ENCODE measurements at places on chromosomes 5 and 9.
A peak's percentile ranks its signal among the peaks of the same experiment; 100 is the strongest.

GRCh38 chr5:45774528-45774927 is 78.3 kb upstream of the HCN1 start:
- DNase-seq: peak; percentile 1

GRCh38 chr5:128328446-128328845 is 209.6 kb downstream of the FBN2 start:
- DNase-seq: no peak

- DNase-seq: peak; percentile 35
Measured at GRCh38 chr5:133797167-133797566, 171.3 kb downstream of the C5orf15 start.

- DNase-seq: no peak
Measured at GRCh38 chr5:132262882-132263547, 5.5 kb downstream of the PDLIM4 start.

DNA sequence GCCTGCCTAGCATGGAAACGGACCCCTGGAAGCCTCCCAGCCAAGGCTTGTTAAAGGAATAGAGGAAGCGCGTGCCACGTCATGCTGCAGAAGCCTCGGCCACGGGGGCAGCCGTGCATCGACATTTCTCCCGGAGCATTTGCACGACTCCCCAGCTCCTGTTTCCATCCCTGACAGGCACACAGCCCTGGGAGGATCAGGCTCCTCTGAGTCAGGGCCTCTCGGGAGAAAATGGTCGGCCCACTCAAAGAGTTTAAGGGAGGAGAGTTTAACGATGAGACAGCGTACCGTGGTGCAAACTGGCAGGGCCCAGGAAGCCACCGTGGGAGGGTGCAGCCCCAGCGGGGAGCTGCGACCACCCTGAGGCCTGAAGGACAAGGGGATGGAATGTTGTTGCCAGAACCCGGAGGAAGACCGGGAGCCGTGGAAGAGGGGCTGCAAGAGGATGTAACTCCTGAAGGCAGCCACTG is 213.6 kb downstream of the PAX5 start:
- DNase-seq: no peak

DNA sequence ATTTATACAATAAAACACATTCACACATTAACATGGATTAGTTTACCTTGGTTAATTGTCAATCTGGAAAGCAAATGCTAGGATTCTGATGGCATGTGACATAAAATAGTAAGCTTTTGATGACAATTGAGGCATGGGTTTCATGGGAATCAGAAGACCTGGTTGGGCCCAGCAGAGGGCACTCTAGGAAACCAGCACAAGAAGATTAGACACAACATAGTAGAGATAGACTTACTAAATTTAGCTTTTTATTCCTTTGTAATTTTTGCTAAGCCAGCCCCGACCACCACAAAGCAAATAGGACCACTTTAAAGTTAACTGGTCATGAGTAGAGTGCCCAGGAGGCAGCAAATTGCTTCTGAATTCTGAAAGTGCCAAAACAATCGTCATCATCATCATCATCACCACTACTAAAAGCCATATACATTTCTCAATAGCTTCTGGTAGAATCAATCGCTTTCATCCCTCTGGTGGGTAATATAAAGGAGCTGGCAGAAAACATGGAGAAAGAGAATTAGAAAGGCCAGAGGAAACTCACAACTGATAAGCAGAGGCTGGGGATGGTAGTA is 163.2 kb downstream of the ARRDC3 start:
- peak; percentile 67 for DNase-seq

DNA sequence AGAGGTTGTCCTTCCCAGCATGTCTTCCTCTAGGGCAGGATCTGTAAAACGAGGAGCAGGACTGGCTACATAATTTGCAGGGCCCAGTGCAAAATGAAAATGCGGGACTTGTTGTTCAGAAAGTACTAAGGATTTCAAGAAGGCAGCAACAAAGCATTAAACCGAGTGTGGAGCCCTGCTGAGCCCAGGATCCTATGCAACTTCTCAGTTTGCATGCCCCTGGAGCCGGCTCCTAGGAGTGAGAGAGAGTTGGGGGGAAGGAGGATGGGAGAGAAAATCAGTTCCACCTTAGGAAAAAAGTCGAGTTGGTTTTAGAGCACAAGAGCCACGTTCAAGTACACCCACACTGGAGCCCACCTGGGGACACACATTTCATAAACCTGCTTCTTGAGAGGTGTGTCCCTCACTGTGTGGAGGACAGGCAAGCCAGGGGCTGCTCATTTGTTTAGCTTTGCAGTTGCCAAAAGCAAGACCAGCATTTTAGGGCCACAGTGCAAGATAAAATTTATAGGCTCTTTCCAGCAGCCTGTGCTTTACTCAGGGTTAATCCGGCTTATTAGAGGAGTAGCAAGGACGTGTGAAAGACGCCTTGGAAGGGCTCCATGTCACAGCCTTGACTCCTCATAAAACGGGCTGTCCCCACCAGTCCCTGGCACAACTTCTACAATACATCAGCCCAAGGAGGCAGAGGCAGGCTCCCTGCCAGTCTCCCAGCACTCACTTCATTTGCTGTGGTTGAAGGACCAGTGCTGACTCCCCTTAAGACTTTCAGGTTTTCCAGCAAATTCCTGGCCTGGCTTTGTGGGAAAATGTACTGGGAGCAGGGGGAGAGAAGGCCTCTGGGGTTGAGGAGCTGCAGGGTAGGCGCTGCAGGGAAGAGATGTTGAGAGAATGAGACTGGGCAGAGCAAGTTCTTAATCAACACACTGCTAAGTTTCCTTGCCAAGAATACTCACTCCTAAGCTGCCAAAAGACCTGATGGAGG is 159.7 kb upstream of the SEMA6A start:
- DNase-seq: no peak

DNA sequence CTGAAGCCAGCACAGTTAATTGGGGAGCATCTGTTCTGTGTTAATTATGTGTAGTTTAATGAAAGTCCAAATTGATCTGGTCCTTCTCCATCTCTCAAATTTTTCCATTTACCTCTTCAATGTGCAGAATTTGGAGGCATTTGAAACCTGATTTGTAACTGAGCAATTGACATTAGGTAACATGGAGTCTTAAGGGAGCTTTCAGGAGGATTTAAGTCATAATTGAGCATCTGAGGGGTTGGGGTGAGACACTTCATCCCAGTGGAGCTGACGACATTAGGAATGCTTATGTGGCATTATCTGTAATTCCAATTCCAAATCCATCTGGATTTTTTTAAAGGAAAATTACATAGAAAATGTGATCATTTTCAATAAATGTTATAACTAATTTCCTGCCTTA is 1015.9 kb downstream of the TLE1 start:
- no peak for DNase-seq

DNA sequence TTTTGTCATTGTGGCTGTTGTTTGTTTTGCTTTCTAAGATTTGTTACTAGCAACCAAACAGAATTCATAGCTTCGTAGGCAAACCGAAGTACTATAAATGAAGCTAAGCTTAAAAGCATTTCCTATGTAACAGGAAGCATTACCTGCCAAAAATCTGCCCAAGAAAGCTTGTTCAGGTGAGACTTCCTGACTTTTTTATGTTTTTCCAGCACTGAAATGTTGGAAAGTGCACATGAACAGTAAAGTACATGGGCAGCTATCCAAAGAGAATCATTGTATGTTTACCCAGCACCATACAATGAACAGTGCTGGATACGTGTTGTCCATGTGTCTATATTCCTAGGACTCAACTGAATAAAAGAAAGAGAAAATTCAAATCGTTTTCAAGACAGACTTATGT is 247.1 kb downstream of the NFIB start:
- no peak for DNase-seq

DNA sequence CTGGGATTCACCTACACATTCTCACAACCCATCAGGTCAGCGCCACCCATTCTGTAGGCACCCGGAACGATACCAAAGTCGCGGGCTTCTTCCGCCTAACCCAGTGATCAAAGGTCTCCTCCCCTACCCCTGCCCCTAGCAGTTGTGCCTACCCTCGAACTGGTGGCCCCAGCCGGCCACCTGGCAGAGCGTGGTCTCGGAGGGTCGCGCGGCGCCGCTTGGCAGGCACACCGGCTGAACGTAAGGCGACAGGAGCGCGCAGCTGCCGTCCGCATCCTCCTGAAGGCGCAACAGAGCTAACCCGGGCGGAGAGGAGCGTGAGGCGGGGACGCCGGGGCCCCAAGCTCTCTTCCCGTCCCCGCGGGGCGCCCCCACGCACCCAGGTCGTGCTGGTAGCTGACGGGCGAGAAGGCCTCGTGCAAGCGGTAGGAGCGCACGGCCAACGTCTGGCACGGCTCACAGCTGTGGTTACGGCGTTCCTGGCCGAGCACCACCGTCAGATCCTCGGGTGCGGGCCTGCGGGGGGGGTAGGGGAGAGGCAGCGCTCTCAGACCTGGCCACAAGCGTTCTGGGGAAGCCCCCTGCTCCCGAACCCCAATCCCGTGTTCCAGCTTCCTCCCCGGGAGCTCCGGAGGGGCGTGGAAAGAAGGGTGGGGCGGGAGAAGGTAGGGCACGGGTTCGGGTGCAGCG is 2.8 kb upstream of the PFN3 start:
- peak; percentile 40 for DNase-seq

GRCh38 chr5:58462623-58463230 is 2.8 kb upstream of the PLK2 start:
- peak; percentile 82 for DNase-seq

- DNase-seq: no peak
Measured at GRCh38 chr5:115490596-115490995, 54.0 kb downstream of the FEM1C start.

DNA sequence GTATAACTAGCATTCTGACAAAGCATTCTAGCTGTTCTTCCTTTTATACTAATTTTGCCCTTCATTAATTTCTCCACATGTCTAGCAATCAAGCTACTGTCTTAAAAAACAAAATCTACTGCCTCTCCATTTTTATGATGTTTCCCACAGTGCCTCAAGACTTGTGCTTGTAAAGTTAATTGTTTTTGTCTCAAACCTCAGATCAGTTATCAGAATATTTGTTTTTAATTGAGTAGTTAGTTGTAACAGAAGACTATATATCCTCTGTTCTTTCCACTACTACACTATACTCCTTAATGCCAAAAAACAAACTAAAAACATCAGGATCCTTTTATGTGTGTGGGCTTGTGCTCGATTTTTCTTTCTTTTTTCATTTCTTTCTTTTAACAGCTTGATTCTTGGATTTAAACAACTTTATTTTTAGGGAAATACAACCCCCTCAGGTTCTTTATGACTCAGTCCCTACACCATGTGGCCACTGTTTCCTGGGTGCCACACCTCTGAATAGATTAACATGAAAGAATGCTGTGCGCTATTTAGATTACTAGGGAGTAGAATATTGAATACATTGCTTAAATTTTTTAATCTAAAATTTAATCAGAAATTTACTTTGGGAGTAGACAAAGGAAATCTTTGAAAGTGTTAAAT is 1.2 kb downstream of the ASPN start:
- DNase-seq: peak; percentile 42

- DNase-seq: peak; percentile 61
Measured at GRCh38 chr5:76742583-76742982, 26.7 kb downstream of the F2R start.

GRCh38 chr9:94920420-94921091 is 194.1 kb downstream of the AOPEP start:
- DNase-seq: peak; percentile 61

GRCh38 chr9:113592876-113593575 is 129.5 kb downstream of the RGS3 start:
- DNase-seq: no peak

- peak; percentile 3 for DNase-seq
Measured at GRCh38 chr5:8417316-8418048, 548.5 kb downstream of the MTRR start.

- no peak for DNase-seq
Measured at GRCh38 chr5:73297430-73297829, 124.4 kb downstream of the TMEM174 start.

All from choroid plexus epithelial cell (primary cell).